ENCODE measurements at places on chromosomes 3 and 15. TPM values are rescaled to one million over a fixed set of nuclear protein-coding genes. Genes with fewer than 3 reads are reported as not detected.

Gene FSD2
- not detected for polyA plus RNA-seq

Gene UROC1
- not detected for polyA plus RNA-seq

- no peaks in the 10 kb centered on the region for H3K4me1 ChIP-seq
These were observed 75.3 kb downstream of the STXBP5L start for GRCh38 chr3:120983321-120983665.

DNA sequence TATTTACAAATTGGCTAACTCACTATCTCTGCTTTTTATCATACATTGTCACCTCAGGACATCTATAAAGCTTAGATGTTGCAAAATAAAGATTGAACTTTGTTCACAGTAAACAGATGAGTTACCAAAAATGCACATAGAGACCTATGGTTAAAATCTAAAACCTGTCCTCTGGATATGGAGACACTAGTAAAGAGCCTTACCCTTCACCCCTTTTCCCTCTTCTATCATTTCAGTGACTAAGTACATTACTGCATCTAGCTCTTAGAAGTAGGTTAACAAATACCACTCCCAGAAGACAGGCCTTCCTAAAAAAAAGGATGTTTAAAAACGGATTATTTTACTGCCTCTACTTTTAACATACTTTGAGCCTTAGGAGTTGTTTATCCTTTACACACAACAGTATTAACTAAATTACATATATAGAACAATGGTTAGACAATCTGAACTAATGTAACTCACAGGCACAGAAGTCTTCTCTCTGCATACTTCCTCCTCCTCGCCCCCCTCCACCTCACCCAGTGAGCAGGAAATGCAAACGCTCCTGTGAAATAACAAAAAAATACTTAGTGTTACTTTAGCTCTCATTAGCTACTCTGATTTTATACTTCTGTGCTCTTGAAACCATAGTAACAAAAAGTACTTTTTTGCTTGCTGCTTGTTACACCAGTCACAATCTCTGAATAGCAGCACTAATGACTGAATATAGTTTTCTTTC, 23.3 kb downstream of the IREB2 start:
- H3K27ac ChIP-seq, result no peak overlapping the region
- peaks cover 16% of the 10 kb centered on the region for H3K36me3 ChIP-seq
- H3K27me3 ChIP-seq, result no peaks in the 10 kb centered on the region
- no peak for DNase-seq

GRCh38 chr3:107085261-107085660, 292.0 kb upstream of the CCDC54 start:
- no peaks in the 10 kb centered on the region for H3K4me1 ChIP-seq
- H3K27me3 ChIP-seq, result no peaks in the 10 kb centered on the region
- H3K36me3 ChIP-seq, result no peaks in the 10 kb centered on the region
- DNase-seq, result no peak
- no peak overlapping the region for H3K27ac ChIP-seq

GRCh38 chr15:25239471-25240345, 199.1 kb downstream of the UBE3A start:
- H3K27me3 ChIP-seq, result no peaks in the 10 kb centered on the region
- no peak overlapping the region for H3K4me3 ChIP-seq
- no peaks in the 10 kb centered on the region for H3K4me1 ChIP-seq
- DNase-seq, result peak; percentile 43

- H3K4me3 ChIP-seq, result no peak overlapping the region
- H3K27me3 ChIP-seq, result no peaks in the 10 kb centered on the region
- no peaks in the 10 kb centered on the region for H3K36me3 ChIP-seq
- no peak overlapping the region for H3K27ac ChIP-seq
- no peaks in the 10 kb centered on the region for H3K4me1 ChIP-seq
These were observed 7.6 kb downstream of the SI start for GRCh38 chr3:165070682-165071081.

DNA sequence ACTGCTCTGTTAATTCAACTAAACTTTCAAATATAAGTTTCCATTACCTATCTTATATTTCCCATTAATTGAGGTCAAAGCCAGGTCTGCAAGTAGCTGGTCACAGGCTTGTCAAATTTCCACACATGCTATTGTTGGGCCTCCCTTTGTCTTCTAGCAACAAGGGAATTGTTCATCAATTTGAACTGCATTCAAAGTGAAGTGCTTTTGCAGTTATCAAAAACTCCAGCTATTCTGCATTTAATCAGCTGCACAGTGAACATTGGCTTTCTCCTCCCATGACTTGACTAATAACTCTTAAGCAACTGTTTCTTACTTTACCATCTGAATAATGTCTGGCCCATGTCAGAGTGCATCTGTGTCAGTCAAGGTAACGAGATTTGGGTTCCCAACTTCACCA, 198.4 kb downstream of the KCNH8 start:
- no peak overlapping the region for H3K4me3 ChIP-seq
- no peaks in the 10 kb centered on the region for H3K27me3 ChIP-seq
- H3K4me1 ChIP-seq, result no peaks in the 10 kb centered on the region
- DNase-seq, result no peak
- no peaks in the 10 kb centered on the region for H3K36me3 ChIP-seq
